ENCODE measurements at places on chromosomes 5 and 9. TPM values are rescaled to one million over a fixed set of nuclear protein-coding genes. Genes with fewer than 3 reads are reported as not detected.

- DNase-seq: peak; percentile 21
Measured at GRCh38 chr9:6414247-6414641, 1.2 kb downstream of the UHRF2 start.

- no peak for DNase-seq
Measured at GRCh38 chr9:121721058-121721350, 69.6 kb downstream of the DAB2IP start.

GRCh38 chr5:159915904-159916840 is at the start of gene ADRA1B:
ADRA1B (plus strand) TSS chr5:159916482; CDS start chr5:159916906, 424 bp downstream.
- DNase-seq: peak; percentile 76

GRCh38 chr9:69798744-69799143 is 21.9 kb upstream of the CFAP95 start:
- DNase-seq: no peak

DNA sequence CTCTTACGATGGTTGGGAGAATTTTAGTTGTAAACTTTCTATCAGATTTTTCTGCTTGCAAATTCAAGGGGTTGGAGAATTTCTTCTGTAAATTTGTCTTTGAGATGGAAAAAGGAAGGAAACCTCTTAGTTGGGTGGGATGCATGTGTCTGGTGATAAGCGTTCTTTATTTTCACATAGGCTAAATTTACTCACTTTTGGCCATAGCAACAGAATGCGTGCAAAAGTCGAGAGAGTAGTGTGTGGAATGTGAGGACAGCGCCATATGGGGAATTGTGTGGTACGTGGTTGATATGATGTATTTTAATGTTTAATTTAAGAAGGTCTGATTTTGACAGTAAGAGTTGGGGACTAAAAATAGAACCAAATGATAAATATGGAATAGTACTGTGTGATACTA is 282.2 kb downstream of the TAF11L14 start:
- DNase-seq: no peak

GRCh38 chr5:178690208-178690607 is 40.3 kb downstream of the ZNF354A start:
- DNase-seq: no peak

GRCh38 chr5:6434731-6435130 is 13.9 kb upstream of the UBE2QL1 start:
- no peak for DNase-seq

DNA sequence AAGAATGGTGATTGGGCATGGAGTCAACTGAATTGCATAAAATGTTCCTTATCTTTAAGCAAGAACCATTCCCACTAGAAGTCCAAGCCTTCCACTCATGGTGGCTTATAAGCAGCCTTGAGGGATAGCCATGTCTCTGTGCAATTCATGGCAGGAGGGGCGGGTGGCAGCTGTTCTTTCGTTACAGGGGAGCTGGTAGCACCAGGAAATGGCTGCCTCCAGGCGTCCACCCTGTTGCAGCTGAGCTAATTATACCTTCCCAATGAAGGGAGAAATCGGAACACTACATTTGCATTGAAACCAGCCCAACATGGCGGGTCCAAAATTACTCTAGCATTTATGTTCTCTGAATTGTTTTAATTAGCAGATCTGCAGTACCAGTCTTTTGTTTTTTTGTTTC is 289.8 kb downstream of the NTRK2 start:
- DNase-seq: no peak

DNA sequence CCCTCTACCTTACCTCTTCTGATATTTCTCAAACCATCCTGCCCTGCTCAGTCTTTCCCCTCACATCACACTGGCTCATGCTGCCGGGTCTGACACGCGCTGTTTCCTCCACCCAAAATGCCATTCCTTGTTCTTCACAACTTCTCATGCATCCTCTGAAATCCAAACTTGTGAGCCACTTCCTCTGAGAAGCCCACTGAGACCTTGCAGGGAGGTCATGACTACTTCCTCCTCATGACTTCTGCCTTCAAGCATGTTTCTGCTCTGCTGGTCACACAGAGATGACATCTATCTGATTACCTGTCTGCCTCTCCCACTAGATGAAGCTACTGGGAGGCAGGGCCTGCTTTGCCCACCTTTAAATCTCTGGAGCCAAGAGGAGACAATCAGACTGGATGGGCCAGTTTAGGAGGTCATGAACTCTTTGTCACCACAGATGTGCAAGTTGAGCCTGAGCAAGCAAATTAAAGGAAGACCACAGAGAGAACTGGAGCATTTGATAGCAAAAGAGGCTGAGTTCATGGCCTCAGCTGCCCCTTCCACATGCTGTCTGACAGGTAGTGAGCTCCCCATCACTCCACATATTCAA is 119.8 kb upstream of the TBC1D2 start:
- DNase-seq: no peak

GRCh38 chr9:98652741-98653140 is 56.0 kb downstream of the GABBR2 start:
- no peak for DNase-seq

DNA sequence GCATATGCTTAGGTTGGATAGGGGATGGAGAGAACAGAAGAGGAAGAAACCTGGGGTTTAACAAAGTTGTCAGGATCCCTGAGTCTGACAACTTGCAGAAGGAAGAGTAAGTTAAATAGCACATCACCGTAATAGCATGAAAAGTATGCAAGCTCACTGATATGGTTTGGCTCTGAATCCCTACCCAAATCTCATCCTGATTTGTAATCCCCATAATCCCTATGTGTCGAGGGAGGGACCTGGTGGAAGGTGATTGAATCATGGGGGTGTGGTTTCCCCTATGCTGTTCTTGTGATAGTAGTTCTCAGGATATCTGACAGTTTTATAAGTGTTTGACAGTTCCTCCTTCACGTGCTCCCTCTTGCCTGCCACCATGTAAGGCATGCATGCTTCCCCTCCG is 193.3 kb downstream of the PSAT1 start:
- DNase-seq: no peak

GRCh38 chr5:132763181-132764036 is 13.6 kb downstream of the SEPTIN8 start:
- DNase-seq: no peak

DNA sequence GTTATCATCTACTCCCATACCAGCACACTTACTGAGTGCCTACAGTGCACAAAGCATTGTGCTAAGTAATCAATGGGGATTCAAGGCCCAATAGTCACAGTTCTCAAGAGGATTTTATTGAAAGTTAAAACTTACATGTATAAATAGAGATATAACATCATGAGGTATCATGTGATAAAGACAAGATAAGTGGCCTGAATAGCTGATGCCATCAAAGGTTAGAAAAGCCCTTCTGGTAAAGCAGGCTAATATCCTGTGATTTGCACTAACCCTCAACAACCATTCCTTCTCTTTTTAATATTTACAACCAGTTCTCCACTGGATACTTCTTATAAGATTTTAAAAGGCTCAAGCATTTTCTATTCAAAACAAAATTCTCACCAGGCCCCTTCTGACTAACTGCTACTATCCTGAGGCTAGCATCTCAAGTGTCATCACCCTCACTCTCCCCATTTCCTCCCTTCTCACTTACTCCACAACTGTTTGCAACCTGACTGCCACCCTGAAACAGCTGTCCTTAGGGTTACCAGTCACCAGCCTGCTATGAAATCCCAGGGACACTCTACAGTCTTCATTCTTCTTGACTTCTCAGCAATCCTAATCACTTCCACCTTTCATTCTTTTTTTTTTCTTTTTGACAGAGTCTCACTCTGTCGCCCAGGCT is 377.9 kb downstream of the ENC1 start:
- no peak for DNase-seq

- DNase-seq: no peak
Measured at GRCh38 chr5:14782591-14782990, 89.0 kb downstream of the ANKH start.

- no peak for DNase-seq
Measured at GRCh38 chr5:8329773-8330172, 460.8 kb downstream of the MTRR start.

The PSMD5 gene
- total RNA-seq: 53.5 TPM

The SPATA31C1 gene
- total RNA-seq: not detected

The PDCD1LG2 gene
- total RNA-seq: 0.43 TPM

The ITGA1 gene
- total RNA-seq: 3.9 TPM

The PRSS3 gene
- total RNA-seq: not detected

The BTNL8 gene
- total RNA-seq: not detected

The SAXO1 gene
- total RNA-seq: 0.11 TPM

The TPM2 gene
- 5.5 TPM for total RNA-seq

The LHX3 gene
- not detected for total RNA-seq

The CER1 gene
- total RNA-seq: not detected

The CMBL gene
- total RNA-seq: 0.46 TPM

The RLN1 gene
- 2.2 TPM for total RNA-seq

Data from activated CD4-positive, alpha-beta T cell treated with anti-CD3 and anti-CD28 coated beads for 36 hours (primary cell).